ENCODE measurements at places on chromosomes 12 and 14. TPM values are rescaled to one million over a fixed set of nuclear protein-coding genes. Genes with fewer than 3 reads are reported as not detected.

DNA sequence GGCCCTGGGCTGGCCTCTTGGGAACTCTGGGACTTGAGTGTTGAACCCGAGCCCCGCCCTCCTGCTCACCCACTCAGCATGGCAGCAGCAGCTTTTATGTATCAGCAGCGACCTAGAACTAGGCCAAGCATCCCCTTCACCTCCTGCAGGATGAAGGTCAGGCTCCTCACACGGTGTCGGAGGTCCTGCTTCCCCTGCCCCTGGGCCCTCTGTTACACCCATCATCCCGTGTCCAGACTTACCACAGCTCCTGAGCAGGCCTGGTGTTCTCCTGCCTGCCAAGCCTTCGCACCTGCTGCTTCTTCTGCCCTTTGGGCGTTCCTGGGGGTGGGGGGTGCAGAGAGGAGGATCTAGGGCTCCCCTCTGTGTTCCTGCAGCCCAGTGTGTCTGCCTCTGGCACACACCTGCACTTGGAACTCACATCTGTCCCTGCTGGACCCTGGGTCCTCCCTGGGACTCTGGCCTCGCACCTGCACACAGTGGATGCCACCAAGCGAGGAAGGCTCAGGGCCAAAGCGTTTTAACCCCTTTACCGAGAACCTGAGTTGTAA is 80.3 kb downstream of the PAPOLA start:
- H3K4me3 ChIP-seq: no peak overlapping the region
- H3K27ac ChIP-seq: no peak overlapping the region
- H3K4me1 ChIP-seq: no peaks in the 10 kb centered on the region
- H3K36me3 ChIP-seq: no peaks in the 10 kb centered on the region
- no peak for DNase-seq

- no peak overlapping the region for H3K4me3 ChIP-seq
- DNase-seq: no peak
- no peaks in the 10 kb centered on the region for H3K4me1 ChIP-seq
- no peaks in the 10 kb centered on the region for H3K36me3 ChIP-seq
Measured at GRCh38 chr14:32512813-32513212, 183.7 kb downstream of the AKAP6 start.

- H3K4me1 ChIP-seq: peaks cover 6% of the 10 kb centered on the region
- H3K27me3 ChIP-seq: no peaks in the 10 kb centered on the region
- DNase-seq: no peak
- no peak overlapping the region for H3K4me3 ChIP-seq
- no peak overlapping the region for H3K27ac ChIP-seq
Measured at GRCh38 chr14:20377171-20377570, 33.7 kb downstream of the PARP2 start.

DNA sequence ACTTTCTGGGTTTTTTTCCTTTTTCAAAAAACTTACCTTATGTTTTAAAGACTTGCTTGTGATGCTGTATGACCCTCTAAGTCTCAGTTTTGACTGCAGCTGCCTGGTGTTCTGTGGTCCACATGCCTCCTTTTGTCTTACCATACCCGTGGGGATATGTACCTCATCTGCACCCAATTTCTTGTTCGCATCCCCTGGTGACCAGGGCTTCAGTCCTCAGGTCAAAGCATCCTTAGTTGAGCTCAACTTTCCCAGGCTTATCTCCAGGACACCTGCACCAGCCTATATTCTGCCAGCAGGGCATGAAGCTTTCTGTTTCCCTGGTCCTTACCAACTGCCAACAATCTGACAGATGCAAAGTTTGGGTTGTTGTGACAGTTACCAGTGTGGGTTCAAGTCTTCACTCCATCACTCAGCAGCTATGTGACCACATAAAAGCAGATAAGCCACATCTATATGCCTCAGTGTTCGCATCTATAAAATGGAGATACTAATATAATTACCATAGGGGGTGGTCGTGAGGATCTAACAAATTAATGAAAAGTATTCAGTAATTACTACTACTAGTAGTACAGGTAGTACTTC is 94.0 kb downstream of the NTF3 start:
- H3K27ac ChIP-seq: no peak overlapping the region
- H3K4me3 ChIP-seq: no peak overlapping the region
- no peaks in the 10 kb centered on the region for H3K27me3 ChIP-seq
- H3K36me3 ChIP-seq: no peaks in the 10 kb centered on the region
- no peaks in the 10 kb centered on the region for H3K4me1 ChIP-seq
- DNase-seq: no peak

TMEM229B gene
- 2.0 TPM for total RNA-seq

SLC39A2 gene
- not detected for total RNA-seq

AKAP3 gene
- total RNA-seq: 8.2 TPM

Data from body of pancreas (tissue), 4 donors.